ENCODE measurements at places on chromosomes 6 and 20.

DNA sequence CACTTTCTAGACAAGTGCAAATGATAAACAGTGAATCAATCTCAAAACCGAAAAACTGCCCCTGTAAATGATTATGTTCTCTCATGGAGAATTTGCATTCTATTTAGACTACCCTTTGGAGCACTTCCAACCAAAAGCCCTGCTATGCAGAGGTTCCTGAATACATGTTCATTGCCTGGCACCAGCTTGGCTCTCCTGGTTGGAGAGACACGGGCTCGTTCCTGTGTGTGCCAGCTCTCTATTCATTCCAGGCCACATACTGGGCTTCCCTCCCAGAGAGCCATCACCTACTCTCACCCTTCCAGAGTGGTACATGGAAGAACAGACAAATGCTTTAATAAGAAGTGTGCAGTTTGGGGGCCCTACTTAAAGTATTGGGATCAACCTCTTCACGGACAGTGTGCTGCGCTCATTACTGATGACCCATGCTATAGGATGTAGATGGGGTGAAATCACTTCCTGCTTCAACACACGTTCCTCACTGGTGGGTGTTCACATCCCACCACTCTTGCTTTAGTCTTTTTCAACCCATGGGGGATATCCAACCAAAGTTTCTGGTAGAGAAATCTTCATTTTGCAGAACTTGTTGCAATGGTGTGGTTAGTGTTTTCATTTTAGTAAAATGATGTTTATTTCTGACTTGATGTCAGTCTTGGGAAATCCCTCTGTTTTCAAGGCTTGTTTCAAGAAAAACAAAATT is 38.5 kb upstream of the NAA20 start:
- DNase-seq: no peak

- DNase-seq: no peak
Observed at GRCh38 chr20:58402305-58402704, 13.3 kb downstream of the VAPB start.

- no peak for DNase-seq
Observed at GRCh38 chr6:15713325-15713724, 50.5 kb upstream of the DTNBP1 start.

- DNase-seq: no peak
Observed at GRCh38 chr6:143958839-143959399, 49.1 kb downstream of the PLAGL1 start.

- DNase-seq: no peak
Observed at GRCh38 chr6:20808924-20809323, 274.7 kb downstream of the CDKAL1 start.

DNA sequence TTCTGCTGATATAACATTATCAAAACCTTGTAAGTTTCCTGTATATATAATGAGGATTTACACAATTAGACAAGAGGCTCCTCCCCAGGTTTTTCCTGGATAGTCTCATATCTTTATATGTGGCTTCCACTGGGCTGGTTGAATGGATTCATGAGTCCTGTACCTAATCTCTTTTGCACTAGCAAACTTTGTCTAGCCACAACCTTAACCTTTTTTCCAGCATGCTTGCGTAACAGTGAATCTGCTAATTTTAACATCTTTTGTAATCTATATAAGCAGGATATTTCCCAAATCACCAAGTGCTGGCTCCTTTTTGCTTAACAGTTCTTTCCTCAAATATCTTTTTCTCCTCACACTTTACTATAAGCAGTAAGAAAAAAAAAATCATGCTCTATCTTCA is 153.6 kb downstream of the COL21A1 start:
- no peak for DNase-seq

DNA sequence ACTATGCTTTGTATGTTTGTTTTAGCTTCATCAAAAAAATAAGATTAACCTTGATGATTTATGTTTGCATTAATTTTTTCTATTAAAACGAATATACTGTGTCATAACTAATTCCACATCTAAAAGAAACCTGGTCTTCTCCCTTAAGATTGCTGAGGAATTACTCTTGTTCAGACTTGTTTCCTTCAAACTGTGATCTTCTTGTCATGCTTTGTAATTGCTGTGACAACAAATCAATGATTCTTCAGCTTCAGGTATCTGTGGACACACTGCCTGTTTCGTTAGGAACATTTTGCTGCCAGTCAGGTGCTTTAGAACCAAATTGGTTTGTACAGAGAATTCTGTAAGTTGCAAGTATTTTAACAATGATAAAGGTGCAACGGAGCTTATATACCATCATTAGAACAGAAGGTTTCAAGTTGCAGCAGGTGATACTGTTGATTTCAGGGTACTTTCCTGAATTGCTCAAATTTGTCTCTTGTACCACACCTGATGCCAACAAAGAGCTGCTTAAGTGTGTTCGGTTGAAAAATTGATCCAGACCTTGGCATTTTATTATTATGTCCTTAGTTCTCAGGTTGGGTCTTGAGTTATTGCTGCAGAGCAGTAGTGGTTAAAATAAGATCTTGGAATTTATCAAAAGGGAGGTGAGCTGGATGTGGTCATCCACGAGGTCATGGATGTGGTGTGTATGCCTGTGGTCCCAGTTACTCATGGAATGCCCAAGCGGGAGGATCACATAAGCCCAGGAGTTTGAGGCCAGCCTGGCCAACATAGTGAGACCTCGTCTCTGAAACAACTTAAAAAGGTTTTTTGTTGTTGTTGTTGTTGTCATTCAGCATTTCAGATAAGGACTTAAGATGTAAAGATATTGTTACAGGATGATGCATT is 19.5 kb downstream of the SYTL3 start:
- DNase-seq: no peak

- DNase-seq: no peak
Observed at GRCh38 chr6:137089305-137089704, 44.5 kb upstream of the IL20RA start.

GRCh38 chr6:27755768-27756167 is 156.4 kb downstream of the OR2B2 start:
- no peak for DNase-seq

DNA sequence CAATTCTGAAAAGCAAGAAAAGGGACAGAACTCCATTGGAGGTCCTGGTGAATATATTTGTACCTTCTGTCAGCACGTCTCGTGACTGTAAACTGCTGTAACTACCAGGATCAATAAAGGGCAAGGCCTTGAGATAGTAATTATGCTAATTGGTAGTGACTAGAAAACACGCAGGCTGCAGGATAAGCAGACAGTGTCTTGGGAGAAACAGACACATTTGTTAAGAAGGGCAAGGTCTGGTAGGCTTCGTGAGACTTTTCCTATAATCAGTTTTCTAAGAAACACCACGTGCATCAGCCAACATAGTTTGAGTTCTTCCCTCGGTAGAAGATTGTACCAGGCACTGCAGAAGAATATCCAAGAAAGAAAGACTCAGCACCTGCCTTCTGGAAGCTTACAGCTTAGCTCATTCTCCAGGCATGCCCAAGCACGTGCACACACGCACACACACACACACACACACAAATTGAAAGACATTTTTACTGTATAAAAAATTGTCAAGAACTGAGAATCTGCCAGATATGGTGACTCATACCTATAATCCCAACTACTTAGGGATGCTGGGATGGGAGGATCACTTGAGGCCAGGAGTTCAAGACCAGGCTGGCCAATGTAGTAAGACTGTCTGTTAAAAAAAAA is 167.0 kb upstream of the SASH1 start:
- DNase-seq: no peak

GRCh38 chr20:19582782-19583181 is 175.3 kb upstream of the RIN2 start:
- DNase-seq: no peak

DNA sequence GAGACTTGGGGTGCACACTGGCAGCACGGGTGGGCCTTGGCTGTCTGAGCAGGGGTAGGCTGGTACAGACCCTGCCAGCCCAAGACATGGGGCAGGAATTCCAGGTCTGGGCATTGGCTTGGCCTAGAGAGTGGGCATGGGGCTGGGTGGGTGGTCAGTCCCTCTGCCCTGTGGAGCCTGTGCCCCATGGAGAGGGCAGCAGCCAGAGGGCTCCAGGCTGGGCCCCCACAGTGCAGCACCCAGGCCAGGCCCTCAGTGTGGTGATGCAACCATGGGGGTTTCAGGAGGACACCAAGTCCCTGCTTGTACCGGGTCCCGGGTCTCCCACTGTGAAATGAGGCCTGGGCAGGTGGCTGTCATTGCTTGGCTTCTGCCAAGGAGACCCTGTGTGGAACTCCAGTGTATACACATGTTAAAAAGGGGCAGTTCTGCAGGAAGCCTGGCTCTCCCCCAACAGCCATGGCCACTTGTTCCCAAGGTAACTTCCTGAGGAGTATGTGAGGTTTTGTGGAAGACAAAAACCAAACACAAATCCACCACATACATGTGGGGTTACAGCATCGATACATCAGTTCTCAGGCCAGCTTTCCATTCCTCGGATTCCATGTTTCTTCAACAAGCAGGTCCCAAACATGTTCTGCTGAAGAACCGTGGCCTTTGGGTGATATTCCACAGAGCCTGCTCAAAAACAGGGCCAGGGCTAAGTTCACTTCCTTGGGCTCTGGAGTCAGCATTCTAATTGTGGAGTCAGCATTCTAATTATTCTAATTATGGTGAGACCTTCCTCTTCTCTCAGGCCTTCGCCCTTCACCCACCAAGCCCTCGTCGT is 77.3 kb downstream of the DACT2 start:
- no peak for DNase-seq

Data from activated CD4-positive, alpha-beta T cell treated with anti-CD3 and anti-CD28 coated beads, Interleukin-2, amount 50 U/mL, for 24 hours (primary cell).